Activated CD8-positive, alpha-beta T cell treated with anti-CD3 and anti-CD28 coated beads for 36 hours (primary cell): ENCODE measurements at places on chromosomes 3 and 15.
A peak's percentile ranks its signal among the peaks of the same experiment; 100 is the strongest.

- no peak for DNase-seq
Measured at GRCh38 chr3:185724761-185725160, 100.1 kb downstream of the IGF2BP2 start.

- DNase-seq, result no peak
Measured at GRCh38 chr3:23776352-23776891, 29.3 kb upstream of the UBE2E1 start.

GRCh38 chr15:88450125-88450798 lies 16.9 kb downstream of the MRPL46 start:
- peak; percentile 89 for DNase-seq

- no peak for DNase-seq
Measured at GRCh38 chr3:20136231-20136630, 49.8 kb downstream of the SGO1 start.

- no peak for DNase-seq
Measured at GRCh38 chr15:71678191-71678590, 132.2 kb upstream of the NR2E3 start.

- peak; percentile 71 for DNase-seq
Measured at GRCh38 chr15:85704066-85704465, 90.7 kb downstream of the KLHL25 start.

- no peak for DNase-seq
Measured at GRCh38 chr3:190182418-190183043, 61.8 kb upstream of the P3H2 start.

DNA sequence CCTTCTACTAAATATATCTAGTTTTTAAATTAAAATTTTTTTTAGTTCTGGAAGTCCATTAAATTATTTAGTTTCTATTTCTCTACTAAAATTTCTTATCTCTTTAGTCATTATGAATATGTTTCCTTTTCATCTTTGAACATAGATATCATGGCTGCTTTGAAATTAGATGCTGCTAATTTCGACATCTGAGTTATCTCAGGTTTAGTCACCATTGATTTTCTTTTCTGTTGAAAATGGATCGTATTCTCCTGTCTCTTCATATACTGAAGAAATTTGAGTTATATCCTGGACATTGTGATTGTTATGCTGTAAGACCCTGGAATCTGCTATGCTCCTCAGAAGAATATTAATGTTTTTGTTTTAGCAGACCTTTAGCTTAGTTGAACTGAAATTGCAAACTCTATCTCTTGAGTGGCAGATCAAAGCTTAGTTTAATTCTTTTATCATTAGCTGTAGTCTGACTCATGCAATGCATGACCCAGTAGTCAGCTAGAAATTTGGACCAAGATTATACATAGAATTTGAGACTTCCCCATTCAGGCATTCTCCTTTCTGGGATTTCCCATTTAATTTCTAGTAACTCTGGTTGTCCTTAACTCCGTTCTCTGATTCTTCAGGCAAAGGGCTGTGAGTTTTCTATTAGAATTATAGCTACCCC lies 439.8 kb upstream of the IL12A start:
- no peak for DNase-seq

DNA sequence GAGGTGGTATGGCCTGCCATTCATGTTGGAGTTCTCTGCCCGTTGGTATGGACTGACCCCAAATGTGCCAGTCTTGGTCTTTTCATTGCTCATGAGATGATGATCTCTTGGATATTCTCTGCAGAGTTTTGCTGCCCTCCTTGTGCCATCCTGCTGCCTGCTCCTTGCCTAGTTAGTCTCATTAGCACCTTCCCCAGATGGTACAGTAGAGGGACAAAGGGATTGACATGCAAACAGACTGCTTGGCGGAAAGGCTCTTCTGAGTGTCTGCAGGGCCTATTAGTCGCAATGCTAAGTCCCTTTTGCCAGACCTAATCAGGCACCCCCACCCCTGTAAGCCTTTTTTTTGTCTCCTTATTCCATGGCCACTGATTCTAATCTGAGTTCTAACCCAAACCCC lies 90.6 kb downstream of the ARNT2 start:
- no peak for DNase-seq

DNA sequence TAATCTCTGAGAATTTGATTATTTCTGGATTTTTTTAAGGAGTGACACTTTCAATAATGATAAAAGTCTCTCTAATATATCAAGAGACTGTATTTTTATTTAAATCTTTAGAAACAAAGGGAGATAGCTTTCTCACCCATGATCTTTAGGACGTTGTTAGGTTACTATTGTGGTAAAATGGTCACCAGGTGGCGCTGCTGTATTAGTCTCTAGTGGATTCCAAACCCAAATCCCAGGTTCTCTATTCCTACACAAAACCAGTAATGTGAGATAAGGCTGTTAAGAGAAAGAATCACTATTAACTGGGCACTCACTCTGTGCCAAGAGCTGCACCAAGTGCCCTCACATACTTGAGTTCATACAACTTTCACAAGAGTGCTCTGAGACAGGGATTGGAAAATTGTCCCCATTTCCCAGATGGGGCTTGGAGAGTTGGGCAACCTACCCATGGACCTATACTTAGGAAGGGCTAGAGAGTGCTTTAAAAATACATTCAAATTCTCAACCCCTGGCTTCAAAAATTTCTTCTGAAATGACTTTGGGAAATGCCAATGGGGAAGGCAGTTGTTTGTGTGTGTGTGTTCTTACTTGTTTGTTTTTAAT lies 593.4 kb upstream of the TGFBR2 start:
- peak; percentile 74 for DNase-seq
